ENCODE measurements at places on chromosomes 1 and 21.

DNA sequence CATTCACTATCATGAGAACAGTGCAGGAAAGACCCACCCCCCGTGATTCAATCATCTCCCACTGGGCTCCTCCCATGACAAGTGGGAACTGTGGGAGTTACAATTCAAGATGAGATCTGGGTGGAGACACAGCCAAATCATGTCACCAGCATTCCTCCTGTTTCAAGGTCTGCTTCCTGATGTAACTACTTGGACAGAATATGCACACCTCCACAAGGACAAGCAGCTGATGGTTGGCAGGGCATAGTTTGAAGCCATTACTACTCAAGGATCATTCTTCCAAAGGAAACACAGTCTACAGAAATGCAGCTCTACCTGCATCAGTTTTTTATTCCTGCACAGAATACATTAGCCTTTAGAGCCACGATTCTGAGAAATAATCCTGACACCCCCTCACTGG, 28.5 kb upstream of the RNF2 start:
- DNase-seq, result no peak

GRCh38 chr1:233512538-233512937, 101.4 kb upstream of the KCNK1 start:
- DNase-seq, result no peak

GRCh38 chr1:93907718-93908117, 1.5 kb downstream of the GCLM start:
- no peak for DNase-seq

- no peak for DNase-seq
Observed at GRCh38 chr1:93681101-93681988, at the start of gene BCAR3. Gene BCAR3, minus strand, starts transcription at chr1:93681837. Its CDS starts 6,907 bp downstream, at chr1:93674930.

GRCh38 chr1:26530895-26531598, 1.5 kb downstream of the RPS6KA1 start:
- no peak for DNase-seq

- DNase-seq, result no peak
Observed at GRCh38 chr1:95941121-95941798, 707.2 kb downstream of the RWDD3 start.
